ENCODE measurements at places on chromosomes 1 and 21.
A peak's percentile ranks its signal among the peaks of the same experiment; 100 is the strongest.

DNA sequence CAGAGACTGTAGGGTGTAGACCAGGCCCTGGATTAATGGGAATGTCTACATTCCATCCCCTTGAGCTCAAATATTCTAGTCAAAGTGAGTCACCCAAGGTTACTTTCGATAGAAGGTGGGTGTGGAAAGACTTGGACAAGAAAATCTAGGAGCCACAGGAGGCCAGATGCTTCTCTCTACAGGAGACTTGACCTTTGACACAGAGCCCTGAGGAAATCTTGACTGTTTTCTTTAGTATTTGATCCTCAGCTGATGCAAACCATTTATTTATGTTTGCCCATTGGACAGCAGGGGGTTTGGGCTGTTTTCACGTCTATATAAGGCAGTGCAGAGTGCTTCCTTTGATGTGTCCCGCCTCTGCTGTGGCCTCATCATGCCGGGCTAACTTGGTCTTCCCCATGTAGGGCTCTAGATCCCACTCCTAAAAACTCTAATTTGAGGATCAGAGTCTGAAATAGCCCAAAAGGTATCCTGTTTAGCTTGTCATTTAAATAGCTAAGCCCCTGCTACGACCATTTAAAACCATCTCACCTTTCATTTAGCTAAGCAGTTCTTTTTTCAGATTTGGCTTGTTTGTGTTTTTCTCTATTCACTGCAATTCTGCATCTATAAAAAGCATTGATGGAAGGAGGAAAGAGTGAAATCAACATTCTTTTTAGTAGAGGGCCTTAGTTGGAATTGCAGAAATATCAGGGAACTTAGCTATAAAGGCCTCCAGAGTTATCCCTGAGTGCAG lies 15.5 kb upstream of the MAP3K7CL start:
- H3K27ac ChIP-seq, result no peak overlapping the region
- H3K4me1 ChIP-seq, result no peaks in the 10 kb centered on the region
- no peak overlapping the region for H3K4me3 ChIP-seq
- no peaks in the 10 kb centered on the region for H3K27me3 ChIP-seq

GRCh38 chr1:187617776-187618175 lies 789.0 kb downstream of the PLA2G4A start:
- H3K4me1 ChIP-seq, result no peaks in the 10 kb centered on the region
- H3K27ac ChIP-seq, result no peak overlapping the region
- no peak overlapping the region for H3K4me3 ChIP-seq
- H3K27me3 ChIP-seq, result no peaks in the 10 kb centered on the region
- no peaks in the 10 kb centered on the region for H3K36me3 ChIP-seq

GRCh38 chr1:167799747-167800146 lies 78.0 kb downstream of the MPZL1 start:
- H3K4me3 ChIP-seq, result no peak overlapping the region
- no peak for DNase-seq
- no peak overlapping the region for H3K27ac ChIP-seq
- no peaks in the 10 kb centered on the region for H3K36me3 ChIP-seq
- no peaks in the 10 kb centered on the region for H3K27me3 ChIP-seq
- peaks cover 13% of the 10 kb centered on the region for H3K4me1 ChIP-seq

- H3K36me3 ChIP-seq, result no peaks in the 10 kb centered on the region
- H3K27ac ChIP-seq, result peak overlapping the region; percentile 34
- DNase-seq, result no peak
- peaks cover 7% of the 10 kb centered on the region for H3K27me3 ChIP-seq
These were observed 49.6 kb upstream of the LBR start for GRCh38 chr1:225477296-225477911.

Data from T-helper 17 cell (primary cell).